ENCODE measurements at places on chromosomes 6 and 20.

GRCh38 chr6:42971746-42972327 is 7.1 kb downstream of the PEX6 start:
- no peak for DNase-seq

- no peak for DNase-seq
Measured at GRCh38 chr6:48141975-48142374, 31.0 kb upstream of the PTCHD4 start.

GRCh38 chr6:132511831-132512220 is 1.1 kb downstream of the STX7 start:
- no peak for DNase-seq

DNA sequence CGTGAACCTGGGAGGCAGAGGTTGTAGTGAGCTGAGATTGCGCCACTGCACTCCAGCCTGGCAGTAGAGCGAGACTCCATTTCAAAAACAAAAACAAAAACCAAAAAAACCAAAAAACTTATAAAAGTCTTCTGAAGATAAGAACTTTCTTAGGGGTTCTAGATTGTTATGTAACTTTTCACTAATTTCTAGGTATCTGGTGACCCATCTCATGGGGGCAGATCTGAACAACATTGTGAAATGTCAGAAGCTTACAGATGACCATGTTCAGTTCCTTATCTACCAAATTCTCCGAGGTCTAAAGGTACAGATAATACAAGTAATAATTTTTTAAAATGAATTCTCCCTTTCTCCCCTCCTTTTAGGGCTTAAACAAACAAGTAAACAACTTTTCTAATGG is 45.1 kb downstream of the MAPK14 start:
- DNase-seq, result no peak
